Bronchus fibroblast of lung (primary cell): ENCODE measurements at places on chromosomes 2 and 18. TPM values are rescaled to one million over a fixed set of nuclear protein-coding genes. Genes with fewer than 3 reads are reported as not detected.

Gene PAX8
- total RNA-seq, result 0.17 and 0.45 TPM in 2 replicates

Gene TNFRSF11A
- 0.17 and 0.30 TPM in 2 replicates for total RNA-seq

Gene LYG2
- total RNA-seq, result not detected in 2 replicates

Gene ANKRD62
- total RNA-seq, result not detected in 2 replicates

Gene PTPN4
- 13.2 and 17.5 TPM in 2 replicates for total RNA-seq

Gene GAL3ST2
- total RNA-seq, result not detected in 2 replicates

Gene IL1R1
- 37.0 and 38.8 TPM in 2 replicates for total RNA-seq

Gene ERFE
- total RNA-seq, result 4.2 TPM in 2 replicates

Gene RND3
- 35.4 and 42.9 TPM in 2 replicates for total RNA-seq

Gene NOL4
- not detected in 2 replicates for total RNA-seq
